ENCODE measurements at places on chromosomes 3 and 15. TPM values are rescaled to one million over a fixed set of nuclear protein-coding genes. Genes with fewer than 3 reads are reported as not detected.

Gene GOLGA8Q
- 2.4 TPM for total RNA-seq

Gene CATSPER2
- 42.0 TPM for total RNA-seq

Gene C2CD4B
- 1.6 TPM for total RNA-seq

Gene FGF7
- total RNA-seq, result 0.64 TPM

Gene GCHFR
- total RNA-seq, result 12.6 TPM

Gene SPTBN5
- total RNA-seq, result 4.5 TPM

Gene LDHAL6B
- total RNA-seq, result not detected

Gene MKRN2
- total RNA-seq, result 36.1 TPM

Gene ZNF501
- total RNA-seq, result 6.3 TPM

Gene WDR93
- 0.25 TPM for total RNA-seq

Gene PLAAT1
- 11.5 TPM for total RNA-seq

Gene ZNF774
- 20.1 TPM for total RNA-seq

Gene ZBTB47
- 67.5 TPM for total RNA-seq

Gene MAGEL2
- 9.0 TPM for total RNA-seq

Gene ADIPOQ
- total RNA-seq, result not detected

Gene ADAMTS7
- total RNA-seq, result 1.5 TPM

Gene TAGLN3
- 376 TPM for total RNA-seq

Gene PARP15
- 0.25 TPM for total RNA-seq

Gene CCR2
- total RNA-seq, result not detected

Gene PEX5L
- total RNA-seq, result 239 TPM

Gene LNP1
- 9.5 TPM for total RNA-seq

Gene SNX33
- 9.2 TPM for total RNA-seq

Gene RPUSD3
- total RNA-seq, result 45.4 TPM

Gene NEIL1
- total RNA-seq, result 59.5 TPM

Gene KIF7
- 5.1 TPM for total RNA-seq

Gene GRM7
- total RNA-seq, result 40.5 TPM

Gene PRR20G
- total RNA-seq, result not detected

Gene NR1I2
- total RNA-seq, result 0.97 TPM

Gene NANOGP8
- 2.6 TPM for total RNA-seq

Gene CTXN2
- 6.8 TPM for total RNA-seq

Gene IGSF11
- 60.2 TPM for total RNA-seq

Gene TEX55
- not detected for total RNA-seq

Gene CELF6
- 19.7 TPM for total RNA-seq

Gene AQR
- 31.9 TPM for total RNA-seq

Gene SLC22A14
- total RNA-seq, result 3.2 TPM

Gene FGD5
- 12.1 TPM for total RNA-seq

Gene ADGRG7
- not detected for total RNA-seq

Gene NDN
- total RNA-seq, result 44.3 TPM

Gene FEZF2
- total RNA-seq, result 8.1 TPM

Gene NLGN1
- total RNA-seq, result 62.2 TPM

Gene ITGB5
- 30.4 TPM for total RNA-seq

Gene NT5DC2
- total RNA-seq, result 19.0 TPM

Gene ACTC1
- total RNA-seq, result 3.8 TPM

Gene DPH6
- 15.6 TPM for total RNA-seq

Gene PROS1
- 9.7 TPM for total RNA-seq

Gene TP63
- total RNA-seq, result not detected

Gene AGBL1
- 1.2 TPM for total RNA-seq

Measured in dorsolateral prefrontal cortex (tissue), 122 donors.